Large intestine (tissue), 12 donors: ENCODE measurements at places on chromosomes 1 and 21. TPM values are rescaled to one million over a fixed set of nuclear protein-coding genes. Genes with fewer than 3 reads are reported as not detected.

GJB3 gene
- 0.21 TPM for polyA plus RNA-seq

ADORA3 gene
- 2.9 TPM for polyA plus RNA-seq

CCDC27 gene
- polyA plus RNA-seq, result 0.03 TPM

TSPAN1 gene
- polyA plus RNA-seq, result 17.8 TPM

CFAP141 gene
- polyA plus RNA-seq, result not detected

NBPF26 gene
- polyA plus RNA-seq, result 14.2 TPM

ADAM30 gene
- not detected for polyA plus RNA-seq

ADGRL4 gene
- 5.6 TPM for polyA plus RNA-seq

RPS27 gene
- 5,987 TPM for polyA plus RNA-seq

VWA5B1 gene
- 0.40 TPM for polyA plus RNA-seq

PADI1 gene
- not detected for polyA plus RNA-seq

CFHR5 gene
- polyA plus RNA-seq, result not detected

DNA sequence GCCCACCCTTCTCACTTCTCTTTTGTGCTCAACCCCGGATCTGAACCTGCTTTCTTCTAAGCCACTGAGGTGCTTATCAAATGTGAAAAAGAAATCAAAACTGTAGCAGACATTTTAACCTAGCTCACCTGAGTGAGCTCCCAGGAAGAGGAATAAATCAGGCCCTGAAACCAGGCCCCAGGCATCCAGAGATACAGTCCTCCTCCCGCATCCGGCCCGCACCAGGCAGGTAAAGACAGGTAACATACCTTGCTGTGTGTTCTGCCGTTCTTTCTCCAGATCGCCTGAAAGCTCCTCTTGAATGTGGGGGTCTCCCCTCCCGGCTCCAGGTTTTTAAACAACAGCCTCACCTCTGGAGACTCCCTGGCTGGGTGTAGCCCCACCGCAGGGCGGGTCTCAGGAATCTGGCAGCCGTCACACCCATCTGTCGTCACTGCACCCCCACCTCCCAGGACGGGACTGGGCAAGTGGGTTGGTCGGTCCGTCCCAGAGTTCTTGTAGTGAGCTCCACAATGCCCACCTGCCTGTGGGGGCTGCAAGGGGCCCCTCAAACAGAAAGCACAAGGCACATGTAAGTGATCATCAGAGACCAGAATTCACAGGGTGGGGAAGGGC lies at the start of gene LAMB3:
Gene LAMB3 (minus strand): TSS at position 305 of the 615 bp plus-strand sequence. CDS start 1,481 bp downstream, outside the sequence.
- peak; percentile 91 for DNase-seq

GRCh38 chr1:208121813-208122364 lies 122.3 kb downstream of the PLXNA2 start:
- no peak for DNase-seq

- no peak for DNase-seq
These were observed 35.8 kb downstream of the PGBD5 start for GRCh38 chr1:230390371-230390770.

- DNase-seq, result no peak
These were observed 475 bp upstream of the TDRD10 start for GRCh38 chr1:154501423-154502065.

DNA sequence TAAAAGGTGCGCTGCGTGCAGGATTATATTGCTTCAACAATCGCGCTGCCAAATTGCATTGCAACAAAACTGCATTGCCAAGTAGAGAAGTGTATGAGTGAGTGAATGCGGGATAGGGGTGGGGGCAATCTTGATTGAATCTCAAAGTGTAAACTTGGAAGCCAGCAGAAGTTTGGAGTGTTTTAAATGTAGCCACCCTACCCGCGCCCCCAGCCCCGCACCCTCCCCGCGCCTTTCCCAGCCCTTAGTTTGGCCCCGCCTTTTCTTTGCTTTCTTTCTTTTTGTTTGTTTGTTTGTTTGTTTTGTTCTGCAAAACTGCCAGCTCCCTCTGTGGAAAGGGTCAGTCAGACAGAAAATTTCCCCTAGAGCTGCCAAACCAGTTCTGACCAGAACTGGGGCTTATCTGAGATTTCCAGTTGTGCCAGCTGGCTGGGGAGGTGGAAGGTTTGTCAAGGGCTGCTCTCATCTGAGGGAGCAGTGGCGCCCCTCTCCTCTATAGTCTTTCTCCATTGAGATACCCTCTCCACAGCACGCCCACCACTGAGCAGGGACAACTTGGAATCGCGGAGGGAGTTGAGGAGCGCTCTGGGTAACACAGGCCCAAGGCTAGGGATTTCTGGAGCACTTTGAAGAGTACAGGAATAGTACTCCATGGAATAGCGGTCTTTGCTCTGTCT lies 666 bp upstream of the BEND5 start:
- DNase-seq, result peak; percentile 34

- DNase-seq, result no peak
These were observed 83.0 kb upstream of the BACH1 start for GRCh38 chr21:29215709-29216108.

GRCh38 chr21:14762734-14763694 lies 216.9 kb upstream of the SAMSN1 start:
- DNase-seq, result peak; percentile 10

- DNase-seq, result no peak
These were observed 12.8 kb upstream of the PLA2G2E start for GRCh38 chr1:19936061-19936750.

- peak; percentile 82 for DNase-seq
These were observed 41.9 kb downstream of the CD34 start for GRCh38 chr1:207868774-207869721.

- no peak for DNase-seq
These were observed 30.0 kb downstream of the PPP2R5A start for GRCh38 chr1:212315184-212315583.

DNA sequence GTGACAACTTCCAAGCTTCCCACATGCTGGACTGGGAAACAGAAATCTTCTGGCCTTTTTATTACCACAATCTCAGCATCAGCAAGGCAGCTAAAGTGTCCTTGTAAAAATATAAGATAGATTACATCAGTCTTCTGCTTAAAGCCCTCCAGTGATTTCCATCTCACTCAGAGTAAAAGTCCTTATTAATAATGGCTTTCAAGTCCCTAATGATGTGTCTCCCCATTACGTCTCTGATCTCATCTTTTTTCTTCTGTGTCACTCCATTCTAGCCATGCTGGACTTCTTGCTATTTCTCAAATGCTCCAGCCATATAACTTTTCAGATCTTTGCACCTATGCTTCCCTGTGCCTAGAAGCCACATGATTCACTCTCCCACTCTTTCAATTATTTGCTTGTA lies 22.1 kb downstream of the PAPPA2 start:
- no peak for DNase-seq

DNA sequence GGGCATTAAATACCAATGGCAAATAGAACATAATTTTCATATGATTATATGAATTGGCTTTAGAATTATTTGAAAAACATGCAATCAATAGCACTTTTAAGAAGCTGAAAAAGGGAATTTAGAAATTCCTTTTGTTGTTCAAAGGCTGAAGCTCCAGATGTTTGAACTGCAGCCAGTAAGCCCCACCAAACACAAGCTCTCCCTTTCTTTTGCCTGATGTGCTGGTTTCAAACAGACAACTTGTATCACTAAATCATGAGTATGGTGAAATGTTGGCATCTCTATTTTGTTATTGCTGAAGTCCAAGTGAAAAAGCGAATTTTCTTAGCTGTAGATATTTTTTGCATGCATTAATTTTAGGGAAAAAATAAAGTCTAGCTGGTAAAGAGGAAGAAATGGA lies 27.5 kb upstream of the NCAM2 start:
- DNase-seq, result no peak

DNA sequence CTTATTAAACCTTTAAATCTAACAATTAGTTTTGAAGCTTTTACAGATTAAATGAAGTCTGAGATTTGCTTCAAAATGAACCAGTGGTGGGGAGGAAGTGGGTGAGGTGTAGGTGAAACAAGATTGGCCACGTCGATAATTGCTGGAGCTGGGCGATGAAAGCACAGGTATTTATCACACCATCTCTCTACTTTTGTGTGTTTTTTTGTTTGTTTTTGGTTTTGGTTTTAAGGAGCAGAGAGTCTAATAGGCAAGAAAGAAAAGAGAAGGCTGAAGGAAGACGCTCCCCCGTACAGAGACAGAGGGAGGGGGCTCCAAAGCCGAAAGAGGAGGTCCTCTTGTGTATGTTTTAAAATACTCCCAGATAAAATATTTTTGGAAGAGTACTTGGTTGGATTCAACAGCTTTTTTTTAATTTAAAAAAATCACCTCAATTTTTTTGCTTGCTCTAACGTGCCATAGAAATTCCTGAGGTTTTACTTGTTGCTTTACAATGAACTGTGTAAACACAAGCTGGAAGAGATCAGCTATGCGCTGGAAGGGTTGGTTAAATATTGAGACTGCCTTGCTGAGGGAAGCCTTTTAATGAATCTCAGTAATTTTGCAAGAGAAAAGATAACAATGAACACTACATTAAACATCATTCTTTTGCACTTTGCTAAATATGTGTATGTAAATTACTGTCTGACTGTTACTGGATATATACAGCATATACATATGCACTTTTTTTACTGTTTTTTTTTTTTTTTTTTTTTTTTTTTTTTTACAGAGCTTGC lies 6.7 kb upstream of the LGALS8 start:
- DNase-seq, result peak; percentile 19

- DNase-seq, result no peak
These were observed 3.5 kb downstream of the RGS4 start for GRCh38 chr1:163072658-163073057.

DNA sequence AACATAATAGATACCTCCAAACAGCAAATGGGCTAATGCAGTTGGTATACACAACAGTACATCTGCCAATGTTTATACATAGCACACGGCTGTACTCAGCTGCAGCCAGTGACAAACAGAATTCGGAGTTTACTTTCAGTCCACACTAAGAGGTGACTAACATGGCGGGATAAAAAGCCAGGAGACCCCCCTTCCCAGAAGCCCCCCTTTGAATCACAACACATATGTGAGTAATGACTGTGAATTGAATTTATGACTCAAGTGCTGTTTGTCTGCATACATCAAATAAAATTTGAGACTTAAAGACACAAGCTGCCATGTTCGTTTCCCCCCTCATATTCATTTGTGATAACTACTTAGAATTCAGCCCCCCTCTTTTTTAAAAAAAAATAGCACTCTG lies 113.2 kb downstream of the RUNX1 start:
- no peak for DNase-seq

GRCh38 chr21:14901482-14901958 lies 163.3 kb downstream of the NRIP1 start:
- no peak for DNase-seq

DNA sequence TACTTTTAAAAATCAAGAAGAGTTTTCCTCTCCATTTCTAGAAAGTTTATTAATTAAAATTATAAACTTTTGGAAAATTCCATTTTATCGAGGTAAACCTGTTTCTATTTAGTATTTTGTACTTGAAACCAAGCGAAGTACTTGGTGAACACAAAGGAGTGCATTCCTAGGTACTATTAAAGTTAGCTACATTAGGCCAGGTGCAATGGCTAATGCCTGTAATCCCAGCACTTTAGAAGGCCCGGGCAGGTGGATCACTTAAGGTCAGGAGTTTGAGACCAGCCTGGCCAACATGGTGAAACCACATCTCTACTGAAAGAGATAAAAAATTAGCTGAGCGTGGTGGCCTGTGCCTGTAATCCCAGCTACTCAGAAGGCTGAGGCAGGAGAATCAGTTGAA lies 292.2 kb downstream of the NTNG1 start:
- DNase-seq, result no peak
